ENCODE measurements at places on chromosomes 12 and 14.

DNA sequence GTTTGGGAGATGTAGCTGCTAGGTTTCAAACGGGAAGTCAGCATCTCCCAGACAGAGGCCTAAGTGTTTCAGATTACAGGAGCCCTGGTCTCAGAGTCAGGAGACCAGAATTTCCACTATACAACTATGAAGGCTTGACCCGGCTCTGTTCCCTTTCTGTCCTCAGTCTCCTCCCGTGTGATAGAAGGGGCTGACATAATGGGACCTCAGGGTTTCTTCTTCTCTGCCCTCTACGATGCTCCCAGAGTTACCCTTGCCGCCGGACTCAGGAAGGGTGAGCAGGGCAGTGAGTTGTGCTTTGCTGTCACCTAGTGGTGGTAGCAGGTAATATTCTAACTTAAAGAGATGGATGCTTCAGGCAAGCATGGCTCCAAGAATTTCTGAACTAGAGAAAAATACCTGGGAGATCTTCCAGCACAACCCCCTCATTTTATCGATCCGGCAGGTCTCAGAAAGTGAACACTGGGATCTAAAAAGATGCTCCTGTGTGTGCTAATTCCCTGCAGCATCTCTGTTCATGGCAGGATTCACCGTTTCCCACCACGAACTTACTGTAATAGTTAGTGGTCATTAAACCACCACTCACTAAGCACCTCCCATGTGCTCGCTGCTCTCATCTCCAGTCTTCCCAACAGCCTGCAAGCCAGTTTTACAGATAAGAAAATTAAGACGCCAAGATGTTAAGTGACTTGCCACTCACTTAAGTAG lies 84.4 kb downstream of the VWF start:
- peak; percentile 89 for DNase-seq

- DNase-seq, result no peak
These were observed 5.2 kb downstream of the TDP1 start for GRCh38 chr14:89960914-89961313.

GRCh38 chr14:45198551-45198950 lies 54.5 kb downstream of the MIS18BP1 start:
- DNase-seq, result no peak

DNA sequence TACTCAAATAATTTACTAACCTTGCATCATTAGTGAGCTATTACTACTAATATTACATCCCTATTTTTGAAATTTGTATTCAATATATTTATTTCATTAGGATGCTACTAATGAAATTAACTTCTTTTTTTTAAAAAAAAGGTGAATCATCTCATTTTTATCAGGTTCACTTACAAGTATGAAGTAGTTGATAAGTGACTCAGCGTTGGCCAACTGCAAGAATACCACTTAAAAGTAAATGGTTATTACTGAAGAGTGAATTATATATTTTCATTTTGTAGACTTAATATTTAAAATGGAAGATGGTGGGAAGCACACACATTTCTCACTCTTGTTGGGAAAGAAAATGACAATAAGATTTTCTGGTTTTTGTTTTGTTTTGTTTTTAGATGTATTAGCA lies 19.6 kb downstream of the OR4N2 start:
- no peak for DNase-seq

DNA sequence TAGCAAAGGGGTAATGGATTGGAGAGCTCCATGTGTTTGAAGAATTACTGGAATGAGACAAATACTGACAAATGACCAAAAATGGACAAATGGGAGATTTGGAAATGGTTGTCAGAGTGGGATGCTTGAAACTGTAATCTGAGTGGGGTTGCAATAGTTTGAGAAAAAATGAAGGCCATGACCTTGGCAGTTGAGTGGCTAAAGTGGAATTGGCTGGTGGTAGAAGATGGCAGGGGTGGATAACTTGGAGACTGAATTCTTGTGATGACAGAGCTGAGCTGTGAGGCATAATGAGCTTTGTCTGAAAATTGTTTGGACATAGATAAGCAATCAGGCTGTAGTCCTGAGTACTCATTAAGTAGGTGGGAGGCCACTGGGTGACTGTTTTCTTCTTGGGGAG lies 222.5 kb upstream of the PRICKLE1 start:
- peak; percentile 40 for DNase-seq

DNA sequence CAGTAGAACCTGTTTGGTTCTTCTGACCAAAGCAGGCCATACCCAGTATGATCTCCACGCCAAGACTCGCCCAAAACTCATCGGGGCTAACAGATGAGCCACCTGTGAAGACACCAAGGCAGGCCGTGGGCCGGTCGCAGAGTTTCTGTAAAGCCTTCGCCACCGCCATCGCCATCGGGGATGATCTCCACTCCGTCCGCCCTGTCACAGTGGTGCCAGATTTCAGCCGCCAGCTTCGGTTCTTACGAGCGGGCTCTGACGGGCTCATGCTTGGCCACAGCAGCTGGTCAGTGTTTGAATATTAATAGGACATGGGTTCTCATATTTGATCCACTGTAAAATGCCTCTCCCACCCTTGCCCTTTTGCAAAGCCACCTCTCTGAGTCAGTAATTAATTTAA lies 113.2 kb upstream of the TMEM132D start:
- no peak for DNase-seq

- no peak for DNase-seq
These were observed 39.2 kb upstream of the AMN1 start for GRCh38 chr12:31768046-31768445.

GRCh38 chr14:101928415-101928841 lies 35.9 kb upstream of the DYNC1H1 start:
- no peak for DNase-seq

DNA sequence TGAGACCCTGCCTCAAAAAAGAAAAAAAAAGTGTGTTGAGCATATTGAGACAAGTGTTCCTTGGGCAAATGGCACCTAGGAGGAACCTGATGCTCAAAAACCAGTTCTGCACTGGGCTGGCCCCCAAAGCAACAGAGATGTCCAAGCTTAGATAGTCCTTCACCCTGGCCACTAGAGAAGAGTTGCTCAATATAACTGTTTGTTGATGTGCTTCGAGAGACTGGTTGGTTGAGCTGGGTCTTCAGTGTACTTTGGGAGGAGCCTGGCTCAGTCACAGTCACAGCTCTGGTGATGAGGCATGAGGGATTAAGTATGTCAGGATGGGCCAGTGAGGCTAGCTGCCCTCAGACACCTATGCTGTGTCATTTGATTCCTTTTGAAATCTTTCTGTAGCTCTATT lies 38.0 kb downstream of the SLC2A14 start:
- DNase-seq, result no peak

GRCh38 chr12:122312926-122313325 lies 46.6 kb upstream of the VPS33A start:
- DNase-seq, result no peak

- DNase-seq, result no peak
These were observed 16.7 kb downstream of the PDE1B start for GRCh38 chr12:54565986-54566544.

- peak; percentile 62 for DNase-seq
These were observed 142.6 kb upstream of the NCOR2 start for GRCh38 chr12:124709722-124710687.

- DNase-seq, result no peak
These were observed 91.8 kb upstream of the FOXN3 start for GRCh38 chr14:89508863-89509262.

DNA sequence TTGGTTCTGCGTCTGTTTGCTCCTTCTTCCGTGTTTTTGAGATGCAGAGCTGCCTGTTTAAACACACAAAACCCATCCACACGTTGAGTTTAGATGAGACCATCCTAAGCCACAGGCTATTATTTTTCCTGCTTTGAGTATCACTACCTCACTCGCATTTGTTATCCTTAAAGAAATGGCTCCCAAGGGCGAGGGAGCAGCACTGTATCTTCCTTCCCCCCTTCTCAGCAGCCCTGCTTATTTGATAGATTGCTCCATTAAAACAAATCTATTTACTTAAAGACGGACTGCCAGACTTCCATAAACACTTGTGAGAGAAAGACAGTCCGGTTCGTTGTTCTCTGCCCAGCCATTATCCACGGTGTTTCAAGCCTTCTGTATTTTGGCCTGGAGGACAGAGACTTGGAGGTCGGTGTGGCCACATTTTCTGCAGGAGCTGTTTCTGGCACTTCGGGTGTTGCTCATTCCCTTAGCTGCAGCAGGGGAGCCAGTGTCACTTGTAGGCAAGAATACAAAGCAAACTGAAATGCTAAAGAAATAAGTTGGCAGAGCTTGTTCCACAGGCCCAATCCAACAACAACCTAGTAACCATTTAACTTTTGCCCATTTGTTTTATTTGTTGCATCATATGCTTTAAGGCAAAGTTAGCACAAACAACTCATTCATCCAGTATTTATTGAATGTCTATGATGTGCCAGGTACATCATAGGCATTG lies 275.4 kb downstream of the TTC6 start:
- no peak for DNase-seq

DNA sequence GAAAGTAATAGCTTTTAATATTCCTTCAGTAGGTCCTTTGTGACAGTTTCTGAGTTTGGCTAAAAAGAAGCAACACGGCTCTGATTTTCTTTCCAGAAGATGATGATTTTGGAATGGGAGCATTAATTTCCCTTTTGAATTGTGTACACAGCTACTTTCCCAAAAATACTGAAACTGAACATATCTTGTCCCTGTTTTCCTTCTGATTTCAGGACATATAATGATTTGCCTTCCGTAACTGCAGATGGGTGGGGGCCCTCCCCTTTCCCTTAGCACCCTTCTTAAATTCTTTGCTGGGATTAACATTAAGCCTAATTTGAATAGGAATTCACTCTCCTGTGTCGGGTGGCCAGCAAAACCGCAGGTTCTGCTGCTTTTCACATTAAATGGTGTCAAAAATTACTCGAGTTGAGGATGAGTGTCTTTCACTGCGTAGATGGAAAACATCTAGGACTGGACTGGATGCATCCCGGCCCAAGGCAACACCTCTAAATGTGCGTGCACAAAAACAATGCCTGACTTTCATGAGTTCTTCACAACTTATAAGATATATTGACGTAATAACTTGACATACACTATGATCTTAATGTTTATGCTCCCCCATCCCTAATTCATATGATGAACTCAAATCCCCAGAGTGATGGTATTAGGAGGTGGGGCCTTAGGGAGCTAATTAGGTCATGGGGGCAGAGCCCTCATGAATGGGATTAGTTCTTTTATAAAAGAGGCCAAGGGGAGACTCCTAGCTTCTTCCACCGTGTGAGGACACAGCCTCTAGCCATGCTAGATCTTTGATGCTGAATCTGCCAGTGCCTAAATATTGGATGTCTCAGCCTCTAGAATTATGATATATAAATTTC lies 158.1 kb downstream of the AEBP2 start:
- DNase-seq, result no peak

DNA sequence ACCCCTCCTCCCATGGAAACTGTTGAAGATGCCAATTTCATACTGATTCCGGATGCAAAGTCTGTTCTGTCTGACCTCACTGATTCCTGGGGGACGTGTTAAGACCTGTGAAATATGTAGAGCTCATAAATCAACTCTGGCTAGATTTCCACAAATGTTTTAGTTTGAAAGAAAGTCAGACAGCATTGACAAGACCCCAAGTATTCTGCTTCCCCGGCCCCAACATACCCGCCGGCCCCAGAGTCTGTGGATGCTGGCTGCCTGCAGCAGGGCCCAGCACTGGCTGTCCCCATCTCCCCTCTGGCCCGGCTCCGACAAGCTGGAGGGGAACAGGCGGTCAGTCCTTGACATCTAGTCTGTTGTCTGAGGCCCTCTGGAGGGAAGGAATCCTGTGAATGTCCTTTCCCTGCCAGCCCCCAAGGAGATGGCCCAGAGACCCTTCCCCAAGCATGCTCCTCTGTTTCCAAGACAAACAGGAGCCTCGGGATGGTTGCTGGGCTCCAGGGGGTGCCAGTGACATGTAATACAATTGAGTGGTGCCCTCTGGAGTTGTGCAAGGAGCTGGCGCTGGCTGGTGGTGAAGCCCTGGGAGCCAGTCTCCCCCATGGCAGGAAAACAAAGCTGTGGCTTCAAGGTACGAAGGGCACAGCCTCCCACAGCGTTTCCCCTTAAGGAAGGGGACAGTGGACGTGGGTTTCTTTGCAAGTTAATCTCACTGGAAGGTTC lies 22.3 kb downstream of the FBLN5 start:
- no peak for DNase-seq

- DNase-seq, result peak; percentile 91
These were observed 14.3 kb downstream of the CFL2 start for GRCh38 chr14:34699873-34700621.

DNA sequence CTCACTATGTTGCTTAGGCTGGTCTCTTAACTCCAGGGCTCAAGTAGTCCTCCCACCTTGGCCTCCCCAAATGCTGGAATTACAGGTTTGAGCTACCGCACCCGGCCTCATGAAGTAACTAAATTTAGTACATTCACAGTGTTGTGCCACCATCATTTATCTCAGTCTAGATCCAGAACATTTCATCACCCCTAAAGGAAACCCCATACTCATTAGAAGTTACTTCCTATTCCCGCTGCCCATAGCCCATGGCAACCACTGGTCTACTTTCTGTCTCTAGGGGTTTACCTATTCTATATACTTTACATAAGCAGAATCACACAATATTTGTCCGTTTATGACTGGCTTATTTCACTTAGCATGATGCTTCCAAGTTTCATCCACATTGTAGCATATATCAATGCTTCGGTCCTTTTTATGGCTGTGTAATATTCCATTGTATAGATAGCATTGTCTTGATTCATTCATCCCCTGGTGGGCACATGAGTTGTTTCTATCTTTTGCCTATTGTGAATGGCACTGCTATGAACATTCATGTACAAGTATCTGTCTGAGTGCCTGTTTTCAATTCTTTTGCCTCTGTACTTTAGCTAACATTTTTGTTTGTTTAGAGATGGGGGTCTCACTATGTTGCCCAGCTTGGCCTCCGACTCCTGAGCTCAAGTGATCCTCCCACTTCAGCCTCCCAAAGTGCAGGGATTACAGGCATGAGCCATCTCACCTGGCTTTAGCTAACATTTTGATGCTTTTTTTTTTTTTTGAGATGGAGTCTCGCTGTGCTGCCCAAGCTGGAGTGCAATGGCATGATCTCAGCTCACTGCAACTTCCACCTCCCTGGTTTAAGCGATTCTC lies 10.2 kb upstream of the SH2B3 start:
- DNase-seq, result no peak

DNA sequence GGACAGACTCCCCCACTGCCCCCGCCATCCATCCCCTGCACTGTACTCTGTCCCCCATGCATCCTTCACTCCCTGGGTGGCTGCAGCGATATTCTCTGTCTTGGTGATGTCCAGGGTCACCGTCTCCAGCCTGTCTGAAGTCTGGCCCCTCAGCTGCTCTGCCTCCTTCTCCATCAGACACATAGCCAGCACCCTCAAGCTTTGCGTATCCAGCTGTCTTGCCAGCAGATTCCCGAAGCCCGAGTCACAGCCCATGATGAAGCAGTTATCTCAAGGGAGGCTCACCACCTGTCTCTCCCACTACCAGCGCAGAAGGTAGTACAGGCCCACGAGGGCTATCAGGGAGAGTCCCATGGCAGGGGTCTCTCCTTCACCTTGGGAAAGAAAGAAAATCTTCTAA lies 77.8 kb downstream of the HSD17B6 start:
- DNase-seq, result no peak

DNA sequence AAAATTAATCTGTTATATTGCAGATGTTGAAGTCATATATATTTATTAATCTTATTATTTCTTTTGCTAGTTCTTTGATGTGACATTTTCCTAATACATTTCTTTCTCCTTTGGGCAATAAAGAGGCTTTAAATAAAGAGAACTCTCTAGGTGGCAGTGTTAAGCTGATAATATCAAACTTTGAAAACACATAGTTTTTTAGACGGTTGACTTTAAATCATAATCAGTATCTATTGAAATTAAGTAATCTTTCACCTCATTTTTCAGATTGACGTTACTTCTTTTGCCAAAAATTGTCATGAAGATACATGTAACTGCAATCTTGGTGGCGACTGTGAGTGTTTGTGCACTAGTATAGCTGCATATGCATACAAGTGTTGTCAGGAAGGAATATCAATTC lies 130.8 kb upstream of the PTPRQ start:
- peak; percentile 50 for DNase-seq

- no peak for DNase-seq
These were observed 1035.6 kb downstream of the VRK1 start for GRCh38 chr14:97832776-97833175.

Measured in adipocyte (in vitro differentiated cells).